ENCODE measurements at places on chromosomes 3 and 15.

DNA sequence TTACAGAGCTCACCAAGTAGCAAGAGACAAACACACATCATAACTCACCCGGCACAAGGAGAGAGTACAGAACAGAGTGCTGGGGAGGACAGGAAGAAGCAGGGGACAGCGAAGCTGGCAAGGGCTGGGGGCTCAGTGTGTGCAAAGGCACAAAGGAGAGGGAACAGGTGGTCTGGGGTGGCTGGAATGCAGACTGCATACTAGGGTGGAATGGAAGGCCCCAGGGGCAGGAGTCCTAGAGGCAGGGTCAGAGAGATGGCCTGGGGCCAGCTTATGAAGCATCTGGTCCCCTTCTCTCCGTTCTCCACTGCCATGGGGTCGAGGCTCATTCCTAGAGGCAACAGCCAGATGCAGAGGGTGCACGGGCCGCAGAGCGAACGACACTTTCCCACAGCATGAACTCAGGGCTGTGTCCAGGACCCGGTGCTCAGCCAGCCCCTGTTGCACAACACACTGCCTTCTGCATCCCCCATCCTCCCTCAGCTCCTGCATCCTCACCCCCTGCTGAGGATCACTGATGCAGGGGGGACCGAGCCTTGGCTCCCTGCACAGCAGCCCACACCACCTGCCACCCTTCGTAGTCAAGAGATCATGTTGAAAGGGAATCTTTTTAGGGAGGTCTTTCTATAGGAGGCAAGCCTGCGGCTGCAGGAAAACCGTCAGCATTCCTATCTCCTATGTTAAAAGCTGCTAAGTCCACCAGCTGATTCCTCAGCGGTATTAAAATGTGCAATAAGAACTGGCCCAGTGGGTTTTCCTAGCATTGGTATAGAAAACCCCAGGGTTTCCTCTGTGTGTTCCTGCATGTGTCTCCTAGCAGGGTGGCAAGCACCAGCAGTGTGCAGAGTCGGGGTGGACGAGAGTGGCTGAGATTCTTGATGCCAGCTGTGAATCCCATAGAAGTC is 293.5 kb downstream of the UACA start:
- no peak for DNase-seq

- DNase-seq = peak; percentile 17
These were observed 620 bp upstream of the ANP32A start for GRCh38 chr15:68821190-68821840.

DNA sequence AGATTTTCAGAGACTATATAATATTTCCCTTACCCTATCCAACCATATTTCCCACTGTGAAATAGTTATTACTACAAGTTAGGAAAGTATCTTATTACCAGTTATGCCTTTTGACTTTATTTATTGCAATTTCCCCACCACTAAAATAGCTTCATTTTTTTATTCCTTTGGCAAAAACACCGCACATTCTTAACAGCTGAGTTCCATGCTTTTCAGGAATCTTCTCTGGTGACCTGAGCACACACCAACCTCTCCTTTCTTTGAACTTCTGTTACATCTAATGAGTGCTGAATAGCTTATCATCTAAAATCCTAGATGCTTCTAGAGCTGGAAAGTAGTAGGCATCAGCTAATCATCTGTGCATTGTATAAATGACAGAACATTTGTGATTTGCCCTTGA is 99.1 kb downstream of the UBE2E2 start:
- DNase-seq = no peak

GRCh38 chr3:30167541-30168011 is 438.8 kb upstream of the TGFBR2 start:
- DNase-seq = no peak

- DNase-seq = no peak
These were observed 47.5 kb upstream of the SLC9A9 start for GRCh38 chr3:143895805-143896204.

All from stimulated activated CD4-positive, alpha-beta T cell treated with anti-CD3 and anti-CD28 coated beads, Interleukin-4, amount 100 ng/mL, for 24 hours (primary cell).